ENCODE measurements at places on chromosomes 6 and 20.
A peak's percentile ranks its signal among the peaks of the same experiment; 100 is the strongest.

GRCh38 chr6:43338243-43338642 is 29.6 kb upstream of the CRIP3 start:
- DNase-seq: no peak

DNA sequence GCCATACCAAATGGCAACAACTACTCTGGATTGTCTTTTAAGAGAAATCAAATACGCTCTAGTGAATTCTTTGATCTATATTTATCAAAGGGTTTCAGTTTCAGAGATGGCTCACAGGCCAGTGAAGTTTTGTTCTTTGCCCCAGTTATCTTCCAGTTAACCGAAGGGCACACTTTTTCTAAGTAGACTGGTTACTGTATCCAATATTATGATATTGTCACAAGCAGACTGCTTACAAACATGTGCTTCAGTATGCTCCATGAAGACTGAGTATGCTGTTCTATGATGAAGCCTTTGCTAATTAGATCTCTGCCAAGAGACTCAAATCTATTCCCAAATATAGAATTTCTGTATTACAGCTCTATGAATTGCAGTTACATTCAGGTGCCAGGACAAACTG is 181.1 kb downstream of the REV3L start:
- DNase-seq: no peak

- peak; percentile 86 for DNase-seq
These were observed 3.8 kb downstream of the MEP1A start for GRCh38 chr6:46796848-46797580.

DNA sequence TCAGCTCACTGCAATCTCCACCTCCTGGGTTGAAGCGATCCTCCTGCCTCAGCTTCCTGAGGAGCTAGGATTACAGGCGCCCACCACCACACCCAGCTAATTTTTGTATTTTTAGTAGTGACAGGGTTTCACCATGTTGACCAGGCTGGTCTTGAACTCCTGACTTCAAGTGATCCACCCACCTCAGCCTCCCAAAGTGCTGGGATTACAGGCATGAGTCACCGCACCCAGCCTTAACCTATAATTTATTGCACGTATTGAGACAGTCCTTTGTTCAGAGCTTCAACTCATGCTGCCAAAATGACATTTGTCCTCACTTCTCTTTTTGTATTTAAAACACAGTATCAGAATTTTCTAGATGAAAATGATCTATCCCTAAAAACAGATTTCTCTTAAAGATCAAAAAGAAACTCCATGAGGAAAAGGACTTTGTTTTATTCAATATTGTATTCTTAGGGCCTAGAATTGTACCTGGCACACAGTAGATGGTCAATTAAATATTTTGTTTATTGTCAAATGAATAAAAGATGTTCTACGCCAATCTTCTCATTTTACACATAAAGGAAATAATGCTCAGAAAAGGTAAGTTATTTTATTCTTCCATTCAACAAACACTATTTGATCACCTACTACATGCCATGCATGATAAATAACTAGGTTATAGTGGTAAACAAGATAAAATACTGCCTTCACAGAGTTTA is 10.8 kb downstream of the SERAC1 start:
- DNase-seq: no peak

- DNase-seq: peak; percentile 93
These were observed 72.6 kb upstream of the ZNF184 start for GRCh38 chr6:27545271-27546046.

DNA sequence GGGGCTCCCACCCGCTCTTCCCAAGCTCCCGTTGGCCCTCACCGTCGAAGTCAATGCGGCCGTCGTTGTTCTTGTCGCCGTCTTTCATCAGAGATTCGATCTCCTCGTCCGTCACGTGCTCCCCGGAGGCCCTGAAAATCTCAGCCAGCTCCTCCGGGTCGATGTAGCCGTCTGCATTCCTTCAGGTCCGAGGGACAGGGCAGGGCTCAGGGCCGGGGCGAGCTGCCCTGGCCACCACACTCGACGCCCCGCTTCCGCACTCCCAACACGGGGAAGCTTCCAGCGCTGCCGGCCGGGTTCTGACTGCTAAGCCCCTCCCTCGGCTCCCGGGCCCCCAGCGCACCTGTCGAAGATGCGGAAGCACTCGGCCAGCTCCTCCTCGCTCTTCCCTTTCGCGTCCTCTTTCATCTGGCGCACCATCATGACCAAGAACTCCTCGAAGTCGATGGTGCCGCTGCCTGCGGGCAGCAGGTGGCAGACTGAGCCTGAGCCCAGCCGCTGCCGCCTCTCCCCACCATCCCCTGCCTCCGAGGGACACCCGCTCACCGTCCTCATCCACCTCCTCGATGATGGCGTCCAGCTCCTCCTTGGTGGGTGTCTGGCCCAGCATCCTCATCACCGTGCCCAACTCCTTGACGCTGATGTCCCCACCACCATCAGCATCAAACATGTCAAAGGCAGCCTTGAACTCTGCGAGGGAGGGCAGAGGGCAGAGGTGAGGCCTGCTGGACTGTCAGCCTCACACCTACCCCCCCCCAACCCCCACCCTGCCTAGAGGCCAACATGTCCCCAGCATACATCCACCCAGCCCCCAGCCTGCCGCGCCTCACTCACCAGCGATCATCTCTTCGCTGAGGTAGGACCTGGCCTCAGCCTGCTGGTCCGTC is 2.9 kb downstream of the TNNC2 start:
- DNase-seq: peak; percentile 62

- DNase-seq: no peak
These were observed 8.1 kb downstream of the ZNF311 start for GRCh38 chr6:28996844-28997510.

GRCh38 chr20:45449528-45449927 is 20.0 kb upstream of the WFDC2 start:
- no peak for DNase-seq

DNA sequence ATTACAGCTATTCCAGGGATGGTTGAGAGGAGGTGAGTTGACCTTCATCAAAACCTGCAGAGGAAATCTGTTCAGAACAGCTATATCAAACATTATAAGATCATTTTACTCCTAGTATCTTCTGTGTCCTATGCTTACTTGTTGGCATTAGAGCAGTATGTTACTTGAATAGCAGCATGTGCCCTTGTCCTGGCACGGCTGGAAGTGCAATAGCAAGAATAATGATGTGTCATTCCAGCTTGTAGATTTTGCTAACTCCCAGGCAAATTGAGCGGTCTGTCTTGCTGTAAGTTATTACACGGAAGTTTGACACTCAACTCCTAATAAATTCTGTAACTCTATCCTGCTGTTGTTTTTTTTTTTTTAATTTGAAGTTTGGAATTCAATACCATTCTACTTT is 385.5 kb downstream of the TENT5A start:
- DNase-seq: no peak

GRCh38 chr6:6074190-6074589 is 67.5 kb upstream of the NRN1 start:
- DNase-seq: no peak

DNA sequence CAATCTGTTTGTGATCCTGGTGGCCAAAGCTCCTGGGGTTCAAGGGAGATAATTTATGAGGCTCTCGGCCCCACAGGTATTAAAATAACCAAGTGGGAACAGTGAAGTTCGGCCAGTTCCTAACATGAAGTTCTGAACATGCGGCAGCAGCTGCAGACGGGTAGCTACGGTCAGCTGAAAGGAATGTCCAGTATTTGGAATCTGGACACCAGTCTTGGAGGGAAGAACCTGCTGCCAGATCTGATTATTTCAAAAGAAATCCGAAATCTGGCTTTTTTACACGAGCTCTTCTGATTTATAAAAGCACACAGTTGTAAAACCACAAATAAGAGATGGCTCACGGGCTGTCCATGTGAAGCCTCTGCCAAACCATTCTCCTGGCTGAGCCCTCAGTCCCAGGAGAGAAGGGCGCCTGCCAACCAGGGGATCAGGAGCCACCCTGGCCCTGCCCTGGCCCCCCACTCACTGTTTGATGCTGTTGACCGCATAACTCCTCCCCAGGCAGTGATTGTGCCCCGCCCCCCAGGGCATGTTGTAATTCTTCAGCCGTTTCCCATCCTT is 28.2 kb upstream of the KCNB1 start:
- no peak for DNase-seq

DNA sequence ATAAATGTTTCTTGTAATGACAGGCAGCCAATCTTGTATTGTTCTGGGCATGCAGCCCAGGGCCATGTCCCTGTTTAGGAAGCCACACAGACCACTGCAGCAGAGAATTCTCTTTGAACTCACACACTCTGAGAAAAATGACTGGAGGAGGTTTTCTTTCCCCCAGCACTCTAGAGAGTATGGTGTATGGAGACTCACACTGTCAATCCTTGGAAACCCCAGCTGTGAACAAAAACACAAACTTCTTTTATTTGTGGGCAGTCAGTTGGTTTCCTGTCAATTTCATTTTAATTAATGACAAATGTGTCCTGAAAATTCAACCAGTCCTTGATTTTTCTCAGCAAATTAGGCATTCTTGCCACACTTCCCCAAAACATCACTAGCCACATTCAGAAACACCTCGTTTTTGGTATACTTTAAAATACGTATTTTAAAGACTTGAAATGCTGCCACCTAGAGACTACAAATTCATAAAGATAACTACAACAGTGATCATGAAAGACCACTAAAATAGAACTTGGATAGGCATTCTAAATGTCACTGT is 52.9 kb upstream of the UFL1 start:
- no peak for DNase-seq

- no peak for DNase-seq
These were observed 523 bp downstream of the TMEM30A start for GRCh38 chr6:75283907-75284631.

DNA sequence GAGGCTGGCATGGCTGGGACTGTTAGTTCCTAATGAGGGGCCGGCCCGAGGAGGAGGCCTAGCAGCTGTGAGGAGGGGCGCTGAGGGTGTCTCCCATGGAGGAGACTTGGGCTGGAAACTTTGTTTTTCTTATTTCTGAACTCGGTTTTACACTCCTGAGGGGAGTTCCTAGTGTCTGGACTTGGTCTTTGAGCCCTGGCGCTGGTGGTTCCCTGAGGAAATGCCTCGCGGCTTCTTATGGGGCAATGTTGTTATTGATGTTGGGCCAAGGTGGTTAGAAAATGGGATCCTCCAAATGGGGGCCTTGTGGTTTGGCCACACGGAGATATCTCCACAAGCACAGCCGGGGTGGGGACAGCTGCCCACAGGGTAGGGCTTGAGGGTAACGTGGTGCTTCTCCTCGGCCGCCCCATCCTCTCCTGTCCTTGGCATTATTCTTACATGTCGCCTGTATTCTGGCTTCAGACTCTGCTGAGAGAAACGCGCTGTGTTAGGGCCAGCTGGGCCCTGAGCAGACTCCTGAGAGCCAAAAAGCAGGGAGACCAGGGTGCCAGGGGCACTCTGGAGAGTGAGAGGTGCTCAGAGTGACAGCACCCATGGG is 136.9 kb downstream of the FOXO3 start:
- DNase-seq: no peak

GRCh38 chr6:16031278-16031981 is 97.5 kb upstream of the MYLIP start:
- no peak for DNase-seq

DNA sequence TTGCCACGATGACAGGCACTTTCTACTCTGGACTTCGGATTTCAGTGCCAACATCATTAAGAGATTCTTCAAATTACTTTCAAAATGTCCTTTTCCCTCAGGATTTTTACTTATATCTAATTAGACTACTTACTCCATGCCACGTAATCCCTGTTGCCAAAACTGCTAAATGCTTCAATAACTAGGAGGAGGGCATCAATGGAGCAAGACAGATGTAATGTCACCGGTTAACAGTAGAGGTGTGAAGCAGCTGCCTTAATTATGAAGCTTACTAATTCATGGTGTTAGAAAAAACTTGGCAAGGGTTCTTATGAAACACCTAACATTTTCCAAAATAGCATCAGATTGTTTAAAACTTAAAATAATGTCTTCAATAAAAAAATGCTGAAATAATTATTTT is 111.2 kb upstream of the SIM1 start:
- no peak for DNase-seq

DNA sequence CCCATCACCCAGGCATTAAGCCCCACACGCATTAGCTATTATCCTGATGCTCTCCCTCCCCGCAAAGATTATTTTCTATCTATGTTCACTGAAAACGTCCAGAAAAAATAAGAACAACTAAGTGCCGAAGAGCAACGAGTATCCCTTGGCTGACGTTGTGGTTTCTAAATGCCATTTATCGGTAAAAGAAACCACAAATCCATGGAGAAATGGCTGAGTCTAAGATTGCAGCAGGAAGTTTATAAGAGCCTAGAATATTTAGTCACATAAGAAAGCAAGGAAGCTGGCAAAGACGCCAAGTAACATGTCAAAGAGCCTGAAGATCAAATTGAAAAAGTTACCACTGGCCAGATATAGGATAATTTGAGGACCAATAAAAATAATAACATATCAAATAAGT is 18.1 kb upstream of the NOX3 start:
- DNase-seq: no peak

- DNase-seq: no peak
These were observed 104.7 kb upstream of the PRND start for GRCh38 chr20:4617019-4617418.

GRCh38 chr20:14829906-14830305 is 492.5 kb upstream of the FLRT3 start:
- DNase-seq: no peak

DNA sequence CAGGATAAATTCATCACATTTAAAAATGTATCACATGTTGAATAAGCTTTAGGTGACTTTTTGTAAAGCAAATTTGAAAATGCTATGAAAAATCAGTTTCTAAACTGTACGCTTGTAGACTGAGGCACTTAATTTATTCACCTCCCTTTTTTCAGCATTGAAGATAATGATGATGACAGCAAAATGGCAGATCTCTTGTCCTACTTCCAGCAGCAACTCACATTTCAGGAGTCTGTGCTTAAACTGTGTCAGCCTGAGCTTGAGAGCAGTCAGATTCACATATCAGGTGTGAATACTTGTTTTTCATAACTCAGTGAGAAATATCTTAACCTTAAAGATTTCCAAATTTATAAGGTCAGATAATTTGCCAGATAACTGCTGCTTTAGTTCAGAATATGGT is 15.6 kb downstream of the FBXO9 start:
- no peak for DNase-seq

- no peak for DNase-seq
These were observed 64.8 kb downstream of the SLC22A3 start for GRCh38 chr6:160412993-160413392.

GRCh38 chr6:34324738-34325444 is 67.6 kb downstream of the NUDT3 start:
- no peak for DNase-seq

GRCh38 chr20:5881703-5882102 is 68.6 kb downstream of the TRMT6 start:
- DNase-seq: no peak

DNA sequence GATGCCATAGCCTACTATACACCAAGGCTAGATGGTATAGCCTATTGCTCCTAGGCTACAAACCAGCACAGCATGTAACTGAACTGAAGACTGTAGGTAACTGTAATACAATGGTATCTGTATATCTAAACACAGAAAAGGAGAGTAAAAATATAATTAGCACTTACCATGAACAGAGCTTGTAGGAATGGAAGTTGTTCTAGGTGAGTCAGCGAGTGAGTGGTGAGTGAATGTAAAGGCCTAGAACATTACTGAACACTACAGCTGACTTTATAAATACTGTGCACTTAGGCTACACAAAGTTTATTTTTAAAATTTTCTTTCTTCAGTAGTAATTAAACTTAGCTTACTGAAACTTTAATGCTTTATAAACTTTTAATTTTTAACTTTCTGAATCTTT is 129.5 kb downstream of the BTBD9 start:
- no peak for DNase-seq

- DNase-seq: peak; percentile 72
These were observed 88.9 kb upstream of the ELOVL5 start for GRCh38 chr6:53437557-53438202.

GRCh38 chr20:10469599-10469998 is 34.5 kb downstream of the SLX4IP start:
- DNase-seq: peak; percentile 70

- no peak for DNase-seq
These were observed 78.0 kb upstream of the ELOVL5 start for GRCh38 chr6:53426667-53427270.
